SIG-M5 (cell line): ENCODE measurements at places on chromosomes 1 and 21.

- no peak for DNase-seq
These were observed 24.0 kb upstream of the C1orf21 start for GRCh38 chr1:184362876-184363275.

DNA sequence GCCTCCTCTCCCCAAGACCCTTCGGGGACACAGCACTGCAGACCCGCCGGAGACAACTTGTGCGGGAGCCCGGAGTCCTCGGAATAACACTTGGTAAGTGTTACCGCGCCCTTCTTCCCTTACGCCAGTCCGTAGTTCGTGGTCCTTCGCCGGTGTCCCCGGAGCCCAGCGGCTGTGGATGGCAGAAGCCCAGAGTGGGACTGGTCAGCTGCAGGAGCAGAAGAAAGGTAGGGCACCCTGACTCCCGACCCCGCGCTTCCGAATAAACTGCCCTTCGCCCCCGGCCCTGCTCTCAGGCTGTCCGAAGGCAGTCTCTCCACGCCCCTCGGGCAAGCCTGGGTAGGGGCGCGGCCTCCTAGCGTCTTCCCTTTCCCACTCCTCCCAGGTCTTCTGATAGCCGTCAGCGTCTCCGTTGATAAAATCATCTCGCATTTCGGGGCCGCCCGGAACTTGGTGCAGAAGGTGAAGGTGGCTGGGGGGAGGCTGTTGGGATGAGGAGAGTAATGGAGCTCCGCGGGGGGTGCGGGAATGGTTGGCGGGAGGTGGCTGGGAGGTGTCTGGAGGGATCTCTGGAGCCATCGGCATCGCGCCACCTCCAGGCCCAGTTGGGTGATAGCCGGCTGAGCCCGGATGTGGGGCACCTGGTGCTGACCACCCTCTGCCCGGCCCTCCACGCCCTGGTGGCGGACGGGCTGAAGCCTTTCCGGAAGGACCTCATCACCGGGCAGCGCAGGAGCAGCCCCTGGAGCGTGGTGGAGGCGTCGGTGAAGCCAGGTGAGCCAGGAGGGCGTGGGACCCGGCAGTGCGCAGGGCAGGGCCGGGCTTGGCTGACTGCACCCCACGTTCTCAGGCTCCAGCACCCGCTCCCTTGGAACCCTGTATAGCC lies 4.3 kb downstream of the RUSC1 start:
- DNase-seq, result no peak

GRCh38 chr1:205205055-205205454 lies 6.4 kb downstream of the DSTYK start:
- DNase-seq, result no peak

DNA sequence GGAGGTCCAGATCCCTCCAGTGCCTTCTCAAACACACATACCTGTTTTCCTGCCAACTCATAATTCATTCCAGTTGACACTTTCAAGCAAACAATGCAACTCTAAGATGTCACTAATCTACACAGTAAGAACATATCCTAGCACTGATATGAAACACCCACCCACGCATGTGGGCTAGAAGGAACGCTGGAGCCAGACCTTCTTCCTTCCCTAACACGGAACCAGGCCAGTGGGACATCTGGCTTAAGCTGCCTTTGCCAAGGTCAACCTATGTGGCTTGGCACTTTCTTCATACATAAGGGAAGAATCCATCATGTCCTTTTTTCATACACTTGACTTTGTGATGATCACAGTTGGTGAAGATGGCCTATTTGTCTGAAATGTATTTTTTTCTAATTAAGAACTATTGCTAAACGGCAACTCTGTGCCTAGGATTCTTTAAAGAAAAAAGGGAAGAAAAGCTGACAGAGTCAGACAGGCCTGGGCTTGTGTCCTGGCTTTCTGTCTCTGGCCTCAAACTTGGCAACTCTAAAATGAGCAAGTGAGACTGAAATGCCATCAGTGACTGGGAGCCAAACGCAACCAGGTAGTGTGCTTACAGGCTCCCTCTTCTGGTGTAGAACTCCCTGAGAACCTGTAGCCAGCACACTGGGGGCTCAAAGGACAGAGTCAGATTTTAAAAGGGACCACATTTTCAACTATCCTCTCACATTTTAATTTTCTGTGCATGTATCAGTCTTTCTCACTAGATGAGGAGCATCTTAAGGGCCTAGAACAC lies 92.6 kb upstream of the BEND5 start:
- no peak for DNase-seq

GRCh38 chr1:198281911-198282310 lies 125.1 kb downstream of the NEK7 start:
- no peak for DNase-seq

- no peak for DNase-seq
These were observed 14.3 kb upstream of the KRTAP19-8 start for GRCh38 chr21:31052489-31053142.

- DNase-seq, result no peak
These were observed 23.6 kb upstream of the ABCB10 start for GRCh38 chr1:229582011-229582694.

DNA sequence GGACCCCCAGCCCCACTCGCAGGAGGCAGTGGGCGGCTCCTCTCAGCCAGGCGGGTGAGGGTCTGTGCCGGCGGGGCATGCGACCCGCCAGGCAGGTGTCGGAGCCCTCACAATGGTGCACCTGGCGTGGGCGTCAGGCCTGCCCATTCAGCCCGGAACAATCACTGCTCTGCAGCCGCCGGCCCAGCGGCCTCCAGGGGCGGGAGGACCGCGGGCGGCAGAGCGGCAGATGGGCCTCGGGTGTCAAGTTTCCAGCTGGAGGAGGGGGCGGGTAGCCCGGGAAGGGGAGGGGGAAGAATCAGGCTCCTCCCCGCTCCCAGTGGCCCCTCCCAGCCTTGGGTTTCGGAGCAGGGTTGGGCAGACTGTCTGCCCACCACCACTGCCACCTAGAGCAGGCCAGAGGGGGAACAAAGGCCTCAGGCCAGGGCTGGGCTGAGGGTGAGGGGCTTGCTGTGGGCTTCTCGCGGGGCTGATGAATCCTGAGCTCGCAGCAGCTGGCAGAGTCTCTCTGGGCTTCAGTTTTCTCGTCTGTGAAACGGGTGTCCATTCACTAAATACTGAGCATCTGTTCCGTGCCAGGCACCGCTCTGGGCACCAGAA lies 39.5 kb upstream of the CASZ1 start:
- no peak for DNase-seq

GRCh38 chr1:103517380-103518047 lies 8.0 kb upstream of the RNPC3 start:
- DNase-seq, result no peak

DNA sequence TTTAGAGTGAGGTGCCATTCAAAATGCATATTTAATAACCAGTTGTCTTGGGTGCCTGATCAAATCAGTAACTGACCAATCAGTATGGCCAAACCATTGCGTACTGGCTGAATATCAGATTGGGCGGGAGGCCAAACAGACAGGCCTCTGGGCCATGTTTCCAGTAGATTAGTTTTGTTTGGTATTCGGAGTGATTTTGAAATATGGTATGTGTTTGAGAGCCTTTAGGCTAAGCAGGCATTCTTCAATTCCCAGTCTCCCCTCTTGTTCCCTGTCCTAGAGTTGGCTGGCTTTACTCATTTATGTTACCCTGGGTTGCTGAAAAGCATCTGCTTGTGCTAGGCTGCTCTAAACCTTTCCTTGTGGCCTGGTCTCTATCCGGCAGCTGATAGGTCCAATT lies 80.1 kb downstream of the BACH1 start:
- DNase-seq, result no peak

DNA sequence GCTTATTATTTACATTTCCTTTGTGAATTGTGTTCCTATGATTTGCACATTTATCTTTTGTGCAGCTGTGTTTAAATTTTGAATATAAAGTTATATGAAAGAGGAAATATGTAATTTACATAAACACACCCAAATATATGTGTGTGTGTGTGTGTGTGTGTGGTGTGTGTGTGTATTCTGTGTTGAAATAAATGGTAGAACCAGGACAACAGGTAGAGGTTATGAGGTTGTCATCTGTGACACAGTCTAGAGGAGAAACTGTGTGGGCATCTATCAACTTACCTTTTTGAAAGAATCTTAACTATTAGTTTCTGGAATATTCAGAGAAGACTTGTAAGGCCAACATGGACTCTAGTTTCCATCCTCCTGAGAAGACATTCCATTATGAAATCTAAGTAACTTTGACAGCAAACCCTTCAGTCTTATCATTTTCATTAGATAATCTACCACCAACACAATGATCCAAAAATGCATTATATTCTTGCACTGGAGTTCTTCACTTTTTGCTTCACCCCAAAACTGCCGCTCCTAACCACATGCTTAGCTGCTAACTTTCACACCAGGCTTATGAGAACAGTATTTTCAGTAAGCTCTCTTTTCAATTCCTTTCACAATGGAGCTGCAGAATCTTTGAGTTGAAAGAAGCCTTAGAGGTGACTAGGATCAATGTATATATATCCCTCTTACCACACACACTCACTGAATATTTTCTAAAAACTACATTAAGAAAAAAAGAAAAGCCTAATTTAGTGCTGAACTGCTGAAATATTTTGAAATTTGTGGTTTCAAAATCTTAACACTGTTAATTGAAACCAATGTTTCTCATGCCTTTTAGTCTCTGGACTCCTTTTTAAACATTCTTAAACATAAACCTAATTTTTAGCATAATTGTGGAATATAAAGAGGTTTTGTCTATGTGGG lies 21.8 kb downstream of the PTPRC start:
- no peak for DNase-seq

DNA sequence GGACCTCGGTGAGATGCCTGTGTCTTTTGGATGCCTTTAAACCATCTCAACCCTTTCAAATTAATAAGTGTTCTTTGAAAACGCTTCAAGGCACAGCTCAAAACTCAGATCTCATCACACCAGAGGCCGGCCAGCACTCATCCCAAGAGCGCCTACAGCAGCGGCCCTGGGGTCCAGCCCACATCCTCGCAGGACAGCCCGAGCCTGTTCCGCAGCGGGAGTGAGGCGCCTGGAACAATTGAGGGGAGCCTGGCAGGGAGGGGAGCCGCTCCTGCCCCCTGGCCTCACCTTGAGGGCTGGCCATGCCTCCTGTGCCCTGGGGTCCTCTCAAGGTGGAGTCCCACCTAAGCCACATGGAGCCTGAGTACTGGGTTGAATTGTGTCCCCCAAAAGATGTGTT lies 37.9 kb downstream of the ACOT7 start:
- DNase-seq, result no peak

DNA sequence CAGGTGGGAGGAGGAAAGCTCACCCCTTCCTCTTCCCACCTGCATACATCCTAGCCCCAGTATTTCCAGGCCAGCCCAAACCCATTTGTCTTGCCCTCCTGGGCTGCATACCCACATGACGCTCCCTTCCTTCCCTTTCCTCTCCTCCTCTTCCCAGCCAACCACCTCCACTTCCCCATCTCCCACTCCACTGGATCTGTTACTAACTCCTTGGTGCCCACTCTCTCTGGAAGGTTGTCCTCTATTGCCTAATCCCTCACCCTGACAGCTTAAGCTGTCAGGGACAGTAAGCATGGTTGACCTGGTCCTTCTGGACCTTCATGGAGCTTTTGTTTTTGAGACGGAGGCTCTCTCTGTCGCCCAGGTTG lies 23.0 kb upstream of the SYNC start:
- DNase-seq, result no peak

DNA sequence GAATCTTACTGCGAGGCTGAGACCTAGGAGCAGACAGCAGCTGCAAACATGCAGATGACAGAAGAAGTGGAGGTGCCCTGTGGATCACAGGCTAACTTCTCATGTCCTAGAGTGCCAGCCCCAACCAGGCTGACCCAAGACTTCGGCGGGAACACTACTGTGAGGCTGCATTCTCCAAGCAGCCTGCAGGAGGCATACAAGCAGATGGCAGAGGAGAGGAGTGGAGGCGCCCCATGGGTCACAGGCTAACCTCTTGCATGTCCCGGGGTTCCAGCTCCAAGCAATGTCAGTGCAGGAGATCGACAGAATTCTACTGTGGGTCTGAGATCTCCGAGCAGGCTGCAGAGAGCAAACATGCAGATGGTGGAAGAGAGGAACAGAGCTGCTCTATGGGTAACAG lies 98.1 kb upstream of the ZNF678 start:
- DNase-seq, result no peak
